Stimulated activated CD4-positive, alpha-beta T cell treated with anti-CD3 and anti-CD28 coated beads, Interleukin-4, amount 100 ng/mL, for 24 hours (primary cell): ENCODE measurements at places on chromosomes 5 and 9.

DNA sequence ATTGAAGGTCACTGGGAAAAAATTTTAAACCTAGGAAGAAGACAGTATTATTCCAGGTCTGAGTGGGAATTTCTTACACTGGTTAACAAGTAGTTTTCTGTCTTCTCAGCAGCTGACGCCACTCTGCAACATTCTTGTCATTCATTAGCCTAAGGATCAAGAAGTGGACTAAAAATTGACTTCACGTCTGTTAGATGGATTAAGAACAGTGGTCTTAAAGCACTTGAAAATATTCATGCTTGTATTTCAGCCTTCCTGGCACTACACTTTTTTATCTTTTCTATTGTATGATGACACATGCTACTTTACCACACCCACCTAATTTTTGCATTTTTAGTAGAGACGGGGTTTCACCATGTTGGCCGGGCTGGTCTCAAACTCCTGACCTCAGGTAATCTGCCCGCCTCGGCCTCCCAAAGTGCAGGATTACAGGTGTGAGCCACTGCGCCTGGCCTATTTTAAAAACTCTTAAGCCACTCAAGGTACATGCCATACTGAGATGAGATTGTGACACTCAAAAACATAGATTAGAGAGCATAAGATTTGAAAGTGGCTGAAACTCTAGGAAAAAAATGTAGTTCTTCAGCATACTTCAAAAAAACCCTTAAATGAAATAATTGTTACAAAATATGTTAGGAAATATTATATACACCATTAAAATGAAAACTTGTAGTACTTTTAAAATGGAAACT, 8.4 kb downstream of the MATR3 start:
- no peak for DNase-seq

DNA sequence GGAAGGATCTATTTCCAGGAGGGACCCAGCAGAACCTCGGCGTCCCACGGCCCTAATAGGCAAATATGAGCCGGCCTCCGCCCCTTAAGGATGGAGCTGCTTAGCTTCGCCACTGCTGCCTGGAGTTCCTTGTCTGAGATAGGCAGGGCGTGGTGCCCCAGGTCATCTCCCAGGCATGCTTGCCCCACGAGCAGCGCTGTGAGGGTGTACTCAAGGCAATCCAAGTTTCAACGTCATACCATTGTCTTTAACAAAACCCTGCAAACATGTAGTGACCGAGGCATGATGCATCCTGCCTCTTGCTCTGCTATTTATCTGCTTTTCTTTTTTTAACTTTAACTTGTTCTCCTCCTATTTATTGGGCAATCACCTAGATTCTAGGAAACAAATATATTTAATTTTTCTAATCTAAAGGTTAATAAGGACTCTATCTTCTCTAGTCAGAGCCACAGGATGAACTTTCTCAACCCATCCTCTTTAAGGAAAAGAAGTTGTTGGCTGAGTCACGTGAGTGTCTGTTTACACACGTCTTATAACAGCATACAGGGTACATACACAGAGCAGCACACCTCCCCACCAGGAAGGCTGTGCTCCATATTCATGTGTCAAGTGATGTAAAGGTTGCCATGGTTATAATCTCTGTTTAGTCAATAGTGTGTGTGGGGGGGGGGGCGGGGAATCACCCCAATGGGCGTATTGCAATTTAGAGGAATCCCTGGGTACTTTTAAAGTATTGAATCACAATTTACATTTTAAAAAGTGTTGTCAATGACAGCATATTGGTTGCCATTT, 27.3 kb upstream of the ZSWIM6 start:
- no peak for DNase-seq

DNA sequence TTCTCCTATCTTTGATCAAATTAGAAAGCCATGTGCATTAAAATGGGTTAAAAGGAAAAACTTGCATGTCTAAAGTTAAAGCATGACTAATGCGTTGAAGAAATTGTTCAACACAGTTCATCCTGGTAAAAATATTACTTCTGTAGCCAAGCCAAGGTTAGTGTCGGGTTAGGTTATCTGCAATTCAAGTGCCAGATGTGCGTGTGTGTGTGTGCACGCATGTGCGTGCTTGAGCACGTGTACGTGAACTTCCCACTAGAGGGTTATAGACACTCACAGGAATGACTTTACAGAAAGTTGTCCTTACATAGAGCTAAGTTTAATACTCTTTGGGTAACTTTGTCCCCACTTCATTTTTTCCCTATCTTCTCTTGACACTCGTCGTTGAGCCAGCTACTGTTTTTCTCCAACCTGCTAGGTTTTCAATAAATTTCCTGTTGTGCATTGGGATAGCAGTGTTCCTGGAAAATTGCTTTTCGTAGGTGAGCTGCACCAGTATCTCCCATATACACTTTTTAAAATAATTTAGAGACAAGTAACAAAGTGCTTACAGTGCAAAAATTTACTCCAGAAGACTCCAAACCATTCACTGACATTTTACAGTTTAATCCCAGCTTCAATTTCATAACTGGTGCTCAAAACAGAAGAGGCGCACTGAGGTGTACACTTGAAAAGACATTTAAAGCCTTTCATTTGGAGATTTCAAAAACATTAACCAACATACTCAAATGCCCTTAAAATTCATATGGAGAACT, 353.8 kb downstream of the NFIB start:
- DNase-seq: no peak

GRCh38 chr5:177610131-177610769, 10.3 kb downstream of the B4GALT7 start:
- no peak for DNase-seq

DNA sequence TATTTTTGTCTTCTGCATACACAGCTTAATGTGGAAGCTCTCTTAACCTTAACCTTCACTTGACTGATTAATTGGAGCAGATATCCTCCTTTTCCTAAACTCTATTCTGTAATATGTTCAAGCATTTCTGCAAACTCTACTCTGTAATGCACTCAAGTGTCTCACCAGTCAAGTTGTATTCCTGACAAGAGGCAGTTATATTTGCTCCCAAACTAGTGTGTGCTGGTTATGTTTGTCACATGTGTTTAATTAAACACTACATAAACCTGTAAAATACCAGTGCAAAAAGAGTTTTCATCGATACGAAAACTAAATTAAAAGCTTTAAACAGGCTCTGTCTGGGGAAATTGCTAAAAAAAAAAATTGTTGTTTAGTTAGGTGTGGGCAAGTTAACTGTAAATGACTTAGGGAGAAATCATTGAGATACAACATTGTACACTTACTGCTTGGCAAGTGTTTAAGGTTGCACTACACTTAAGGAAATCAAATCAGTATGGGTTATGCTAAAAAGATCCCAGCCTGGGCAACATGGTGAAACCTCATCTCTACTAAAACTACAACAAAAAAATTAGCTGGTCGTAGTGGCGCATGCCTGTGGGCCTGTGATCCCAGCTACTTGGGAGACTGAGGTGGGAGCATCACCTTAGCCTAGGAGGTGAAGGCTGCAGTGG, 6.7 kb downstream of the FAF2 start:
- no peak for DNase-seq

- no peak for DNase-seq
These were observed 33.5 kb downstream of the INSYN2B start for GRCh38 chr5:169946743-169947295.

DNA sequence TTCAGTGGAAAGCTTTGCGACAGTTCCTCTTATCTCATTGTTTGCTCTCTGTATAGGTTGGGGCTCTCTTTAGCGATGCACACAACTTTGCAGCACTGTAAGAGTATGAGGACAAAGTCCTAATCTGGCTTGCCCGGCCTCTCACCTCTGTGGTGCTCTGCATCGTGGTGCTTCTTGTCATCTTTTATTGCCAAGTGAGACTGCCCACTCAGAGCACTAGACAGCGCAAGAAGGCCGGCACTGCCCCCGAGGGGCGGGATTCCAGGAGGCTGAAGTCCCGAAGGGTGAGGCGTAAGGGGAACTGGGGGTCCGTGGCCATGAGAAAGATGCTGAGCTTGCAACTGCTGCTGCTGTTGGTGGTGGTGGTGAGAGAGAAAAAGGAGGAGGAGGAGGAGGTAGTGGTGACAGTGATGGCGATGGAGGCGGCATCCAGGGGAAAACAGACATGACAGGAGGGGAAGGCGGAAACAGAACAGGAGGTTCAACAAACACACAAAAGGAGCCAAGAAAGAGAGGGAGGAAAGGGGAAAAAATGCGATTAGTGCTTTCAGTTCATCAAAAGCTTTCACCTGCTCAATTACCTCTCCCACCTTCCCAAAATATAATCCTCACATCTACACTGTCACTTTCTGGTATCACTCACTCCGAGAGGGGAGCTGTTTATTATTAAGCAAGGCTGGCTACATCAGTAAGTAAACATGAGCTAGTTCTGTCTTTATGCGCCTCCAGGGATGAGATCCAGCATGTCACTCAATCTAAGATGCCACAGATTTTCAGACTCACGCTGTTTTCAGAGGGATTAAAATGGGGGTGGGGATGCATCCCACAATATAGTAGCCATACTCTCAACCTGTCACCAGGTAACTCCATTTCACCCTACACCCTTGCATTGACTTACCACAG, 55.1 kb downstream of the TLE1 start:
- no peak for DNase-seq

DNA sequence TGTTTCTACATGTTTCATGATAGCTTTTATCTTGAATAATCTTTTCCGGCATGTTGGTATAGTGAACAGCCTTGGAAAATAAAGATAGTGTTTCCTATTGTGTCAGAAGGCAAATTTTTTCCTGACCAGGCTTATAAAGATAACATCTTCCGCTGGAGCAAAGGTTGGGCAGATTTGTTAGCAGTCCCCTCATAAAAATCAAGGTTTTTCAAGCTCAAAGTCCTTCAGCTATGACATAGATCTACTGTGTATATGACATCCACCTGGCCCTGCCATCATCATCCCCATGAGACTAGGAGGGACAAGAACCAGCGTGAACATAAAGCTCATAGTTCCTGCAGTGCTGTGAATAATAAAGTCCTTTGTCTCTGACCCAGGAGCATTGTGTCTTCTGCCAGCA, 30.4 kb upstream of the OTULINL start:
- DNase-seq: no peak

GRCh38 chr9:129363216-129363873, 185.3 kb upstream of the IER5L start:
- DNase-seq: no peak

DNA sequence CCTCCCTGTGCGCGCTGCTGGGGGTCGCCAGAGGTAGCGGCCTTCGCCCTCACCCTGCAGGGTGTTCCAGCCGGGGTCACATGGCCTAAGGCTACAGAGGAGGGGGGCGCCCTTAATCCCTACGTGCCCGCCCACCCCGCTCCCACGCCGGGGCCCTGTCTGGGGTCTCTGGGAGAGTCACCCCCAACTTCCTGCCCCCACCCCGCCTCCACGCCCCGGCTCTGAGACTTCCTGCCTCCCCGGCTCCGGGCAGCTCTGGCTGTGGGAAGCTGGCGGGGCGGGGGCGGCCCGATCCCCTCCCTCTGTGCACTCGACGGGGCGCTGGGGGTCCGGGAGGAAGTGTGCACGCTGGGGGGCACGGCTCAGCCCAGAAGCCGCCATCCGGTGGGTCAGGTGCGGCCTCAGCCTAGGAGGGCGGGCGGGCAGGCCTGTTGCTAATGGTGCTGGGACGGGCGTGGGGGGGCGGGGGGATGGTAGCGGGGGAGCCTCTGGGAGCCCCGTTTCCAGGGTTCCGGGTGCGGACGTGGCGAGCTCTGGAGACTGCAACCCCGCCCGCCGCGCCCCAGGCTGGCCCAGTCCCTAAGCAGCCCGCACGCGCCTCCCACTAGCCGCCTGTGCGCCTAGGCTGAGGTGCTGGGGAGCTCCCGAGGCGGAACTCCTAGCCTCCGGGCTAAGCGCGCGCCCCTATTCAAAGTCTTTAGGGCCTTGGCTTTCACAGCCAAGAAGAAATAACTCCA, 61.6 kb downstream of the CXXC5 start:
- no peak for DNase-seq

DNA sequence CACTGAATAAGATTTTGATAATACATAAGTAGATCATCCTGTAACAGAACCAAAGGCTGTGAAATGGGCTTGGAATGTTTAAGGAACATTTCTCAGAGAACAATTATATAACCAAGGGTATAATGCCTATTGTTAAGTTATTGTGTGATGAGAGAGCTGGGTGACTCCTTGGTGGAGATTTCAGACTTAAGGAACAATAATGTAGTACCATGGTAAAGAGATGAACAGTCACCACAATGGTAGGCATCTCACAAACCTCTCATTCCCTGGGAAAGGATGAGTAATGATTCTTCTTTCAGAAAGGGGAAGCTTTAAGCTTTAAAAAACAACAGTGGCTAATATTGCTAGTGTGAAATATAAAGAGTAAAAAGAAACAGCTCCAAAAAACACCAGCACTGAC, 147.4 kb downstream of the TRIM36 start:
- DNase-seq: no peak

- no peak for DNase-seq
These were observed 3.6 kb upstream of the NKX2-5 start for GRCh38 chr5:173238312-173239232.

DNA sequence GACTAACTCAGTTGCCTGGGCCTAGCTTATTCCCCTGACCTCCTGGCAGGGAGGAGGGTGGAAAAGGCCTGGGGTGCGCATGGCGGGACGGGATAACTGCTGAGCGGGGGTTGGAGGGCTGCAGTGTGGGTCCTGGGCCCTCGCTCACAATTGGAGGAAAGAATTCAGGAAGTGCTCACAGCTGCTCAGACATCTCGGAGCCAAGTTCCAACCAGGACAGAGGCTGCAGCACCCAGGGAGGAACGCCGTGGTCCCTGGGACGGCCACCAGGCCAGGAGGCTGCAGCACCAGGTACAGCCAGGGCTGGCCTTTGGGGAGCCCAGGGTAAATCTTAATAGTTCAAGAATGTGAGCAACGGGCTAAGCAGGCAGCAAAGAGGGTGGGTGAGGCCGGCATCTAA, at the start of gene SPAAR:
Gene SPAAR (plus strand): TSS at position 217 of the 400 bp plus-strand sequence. CDS start 974 bp downstream, outside the sequence.
- no peak for DNase-seq

DNA sequence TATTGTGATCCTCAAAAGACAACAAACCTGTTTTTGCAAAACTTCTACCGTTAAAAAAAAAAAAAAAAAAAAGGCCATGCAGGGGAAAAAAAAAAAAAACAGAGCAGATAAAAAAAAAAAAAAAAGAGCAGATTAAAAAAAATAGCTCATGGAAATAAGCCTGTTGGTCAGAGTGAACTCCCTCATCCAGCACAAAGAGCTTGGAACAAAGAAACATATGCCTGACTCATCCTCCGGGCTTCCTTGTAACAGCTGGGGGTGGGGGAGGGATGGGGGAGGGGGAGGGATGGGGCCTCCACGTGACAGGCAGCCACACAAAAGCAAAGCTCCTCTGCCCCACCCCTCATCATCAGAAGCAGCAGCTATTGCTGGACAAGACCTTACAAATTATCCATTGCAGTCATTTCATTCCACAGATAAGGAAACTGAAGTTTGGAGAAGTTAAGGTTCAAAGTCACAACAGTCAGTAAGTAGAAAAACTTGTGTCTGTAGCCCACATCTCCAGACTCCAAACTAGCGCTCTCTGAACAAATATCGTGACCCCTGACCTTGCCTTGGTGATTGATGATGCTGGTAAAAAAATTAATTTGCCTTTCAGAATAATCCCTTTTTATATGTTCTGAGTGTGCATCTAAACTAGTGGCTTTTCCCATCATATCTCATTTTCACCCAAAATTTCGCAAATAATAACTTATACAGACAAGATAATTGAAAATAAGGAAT, 38.9 kb downstream of the SLC35D2 start:
- DNase-seq: no peak

- peak; percentile 56 for DNase-seq
These were observed 42.2 kb upstream of the FSD1L start for GRCh38 chr9:105405514-105406131.

GRCh38 chr5:40368200-40368599, 311.5 kb upstream of the PTGER4 start:
- DNase-seq: no peak

- DNase-seq: no peak
These were observed 12.2 kb upstream of the MEGF9 start for GRCh38 chr9:120726484-120726883.

- no peak for DNase-seq
These were observed 45.6 kb downstream of the FOXI1 start for GRCh38 chr5:170151097-170151831.
